ENCODE measurements at places on chromosomes 6 and 20. TPM values are rescaled to one million over a fixed set of nuclear protein-coding genes. Genes with fewer than 3 reads are reported as not detected.

GRCh38 chr6:28979679-28980078 is 25.4 kb downstream of the ZNF311 start:
- no peak for DNase-seq

- DNase-seq, result peak; percentile 83
Observed at GRCh38 chr6:35449287-35449881, 2.8 kb upstream of the FANCE start.

GRCh38 chr6:41614715-41615114 is 23.6 kb upstream of the MDFI start:
- DNase-seq, result no peak

DNA sequence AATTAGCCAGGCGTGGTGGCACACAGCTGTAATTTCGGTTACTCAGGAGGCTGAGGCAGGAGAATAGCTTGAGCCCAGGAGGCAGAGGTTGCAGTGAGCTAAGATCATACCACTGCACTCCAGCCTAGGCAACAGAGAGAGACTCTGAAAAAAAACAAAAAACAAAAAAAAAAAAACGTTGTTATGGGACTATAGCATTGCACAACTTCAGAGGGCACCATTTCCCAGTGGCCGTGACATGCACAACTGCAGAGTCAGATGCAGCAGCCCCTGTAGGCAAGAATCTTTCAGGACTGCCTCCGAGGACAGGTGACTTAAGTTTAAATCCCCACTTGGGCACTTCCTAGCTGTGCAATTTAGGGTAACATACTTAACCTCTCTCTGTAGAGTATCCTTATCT is 64.0 kb downstream of the ZNF217 start:
- no peak for DNase-seq

DNA sequence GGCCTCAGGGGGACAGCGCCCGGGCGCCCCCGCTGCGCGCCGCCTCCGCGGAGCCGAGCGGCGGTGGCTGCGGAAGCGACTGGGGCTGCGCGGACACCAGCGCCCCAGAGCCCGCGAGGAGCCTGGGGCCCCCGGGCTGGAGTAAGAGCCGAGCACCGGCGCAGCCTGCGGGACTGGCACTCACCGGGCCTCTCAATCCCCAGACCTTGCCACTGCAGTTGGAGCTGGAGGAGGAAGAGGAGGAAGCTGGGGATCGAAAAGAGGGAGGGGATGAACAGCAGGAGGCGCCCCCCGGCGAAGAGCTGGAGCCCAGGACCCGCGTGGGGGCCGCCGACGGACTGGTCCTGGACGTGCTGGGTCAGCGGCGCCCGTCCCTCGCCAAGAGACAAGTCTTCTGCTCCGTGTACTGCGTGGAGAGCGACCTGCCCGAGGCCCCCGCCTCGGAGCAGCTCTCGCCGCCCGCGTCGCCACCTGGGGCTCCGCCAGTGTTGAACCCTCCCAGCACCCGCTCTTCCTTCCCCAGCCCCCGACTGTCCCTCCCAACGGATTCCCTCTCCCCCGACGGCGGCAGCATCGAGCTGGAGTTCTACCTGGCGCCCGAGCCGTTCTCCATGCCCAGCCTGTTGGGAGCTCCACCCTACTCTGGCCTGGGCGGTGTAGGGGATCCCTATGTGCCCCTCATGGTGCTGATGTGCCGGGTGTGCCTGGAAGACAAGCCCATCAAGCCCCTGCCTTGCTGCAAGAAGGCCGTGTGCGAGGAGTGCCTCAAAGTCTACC is 590 bp downstream of the RNF217 start:
- DNase-seq, result peak; percentile 63

- no peak for DNase-seq
Observed at GRCh38 chr20:5511082-5511481, 194.3 kb upstream of the PROKR2 start.

DNA sequence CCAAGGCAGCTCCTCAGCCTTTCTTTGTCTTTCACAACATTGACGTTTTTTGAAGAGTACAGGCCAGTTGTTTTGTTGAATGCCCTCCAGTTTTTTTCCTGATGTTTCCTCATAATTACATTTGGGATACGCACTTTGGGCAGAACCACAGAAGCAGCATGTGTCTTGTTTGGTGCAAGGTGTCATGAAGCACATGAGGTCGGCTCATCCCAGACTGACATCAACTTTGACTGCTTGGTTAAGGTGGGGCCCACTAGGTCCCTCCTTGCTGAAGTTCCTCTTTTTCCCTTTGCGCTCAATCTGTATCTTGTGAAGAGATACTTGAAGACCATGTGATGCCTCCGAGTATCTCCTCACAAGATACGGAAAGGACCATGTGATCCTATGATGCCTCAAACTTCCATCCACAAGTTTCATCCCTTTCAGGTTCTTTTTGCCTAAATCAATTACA is 10.5 kb downstream of the SNAI1 start:
- no peak for DNase-seq

GRCh38 chr6:148193063-148193680 is 149.5 kb upstream of the SASH1 start:
- no peak for DNase-seq

DNA sequence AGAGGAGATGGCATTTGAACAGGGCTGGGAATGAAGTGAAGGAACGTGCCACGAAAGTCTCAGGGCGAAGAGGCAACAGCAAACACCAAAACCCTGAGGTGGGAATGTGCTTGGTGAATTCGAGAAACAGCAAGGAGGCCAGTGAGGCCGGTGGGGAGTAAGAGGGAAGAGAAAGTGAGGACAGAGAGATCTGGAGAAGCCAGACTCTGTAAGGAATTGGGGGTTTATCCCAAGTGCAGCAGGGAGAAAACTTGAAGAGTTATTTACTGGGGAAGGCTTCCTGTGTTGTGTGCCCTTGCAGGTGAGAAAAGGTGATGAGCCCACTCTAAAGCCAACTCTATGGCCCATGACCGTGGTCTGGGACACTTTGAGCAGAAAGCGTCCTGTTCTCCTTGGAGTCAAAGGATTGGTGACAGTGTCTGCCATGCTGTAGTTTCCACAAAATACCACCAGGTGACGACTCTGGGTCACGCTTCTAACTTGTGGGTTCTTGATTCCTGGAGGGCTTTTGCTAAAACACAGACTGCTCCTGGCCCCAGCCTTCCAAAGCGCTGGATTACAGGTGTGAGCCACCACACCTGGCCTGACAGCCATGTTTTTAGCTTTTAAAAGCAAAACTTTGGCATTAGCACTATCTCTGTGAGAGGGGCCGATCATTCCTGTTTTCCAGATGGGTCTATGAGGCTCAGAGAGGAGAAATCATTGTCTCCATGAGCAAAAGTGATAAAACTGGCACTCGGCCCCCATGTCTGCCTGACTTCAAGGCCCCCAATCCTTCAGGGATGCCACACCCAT is 18.0 kb upstream of the CSNK2A1 start:
- peak; percentile 86 for DNase-seq

The GID8 gene
- 58.0 TPM for total RNA-seq

The LPA gene
- not detected for total RNA-seq

The TSPO2 gene
- not detected for total RNA-seq

Measured in activated CD4-positive, alpha-beta T cell treated with anti-CD3 and anti-CD28 coated beads, Interleukin-2, amount 10 ng/mL, durations not matched to agents 24 days and 14 days (primary cell).